Renal cortex interstitium (tissue), 15 donors: ENCODE measurements at places on chromosomes 1 and 21. TPM values are rescaled to one million over a fixed set of nuclear protein-coding genes. Genes with fewer than 3 reads are reported as not detected.
A peak's percentile ranks its signal among the peaks of the same experiment; 100 is the strongest.

Gene CD2
- 0.28 TPM for polyA plus RNA-seq

GRCh38 chr1:82161700-82162141, 361.0 kb downstream of the ADGRL2 start:
- peak; percentile 23 for DNase-seq

GRCh38 chr1:178385662-178386061, 111.1 kb downstream of the CLEC20A start:
- no peak for DNase-seq

- DNase-seq: no peak
These were observed 2.2 kb downstream of the PIGV start for GRCh38 chr1:26789931-26790330.

- no peak for DNase-seq
These were observed 10.3 kb downstream of the ACTRT2 start for GRCh38 chr1:3031401-3032221.

Gene PADI3
- polyA plus RNA-seq: 0.06 TPM

DNA sequence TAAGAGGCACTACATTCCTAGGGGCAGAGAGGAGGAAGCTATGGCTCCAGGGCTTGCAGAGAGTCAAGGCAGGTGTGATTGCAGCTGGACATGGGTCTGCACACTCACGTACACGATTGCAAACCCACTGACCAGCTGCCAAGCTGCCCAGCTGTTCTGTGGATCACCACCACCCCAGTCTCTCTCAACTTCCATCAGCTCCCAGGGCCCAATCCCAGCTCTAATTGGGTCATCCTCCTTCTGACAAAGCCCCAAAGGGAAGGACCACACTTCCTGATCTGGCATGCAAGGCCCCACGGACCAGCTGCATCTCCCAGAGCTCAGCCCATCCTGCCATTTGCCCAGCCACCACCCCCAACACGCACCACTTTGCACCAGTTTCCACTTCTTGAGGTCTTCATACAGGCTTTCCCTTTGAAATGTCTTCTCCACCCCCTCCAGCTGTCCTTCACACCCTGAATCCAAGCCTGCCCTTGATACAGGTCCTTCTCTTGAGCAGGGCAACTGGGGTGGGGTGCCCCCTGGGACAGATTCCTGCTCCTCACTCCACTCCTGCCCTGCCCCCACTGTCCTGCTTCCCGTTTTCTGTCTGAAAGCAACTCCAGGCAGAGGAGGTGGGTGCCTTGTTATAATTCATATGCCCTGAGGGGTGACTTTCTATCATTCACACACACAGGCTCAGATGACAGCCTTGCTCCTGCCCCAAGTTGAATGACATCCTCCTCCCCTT, 179.4 kb upstream of the EDN2 start:
- no peak for DNase-seq

- no peak for DNase-seq
These were observed 34.3 kb downstream of the DENND1B start for GRCh38 chr1:197740992-197741391.

GRCh38 chr1:174965362-174966007, 34.3 kb upstream of the CACYBP start:
- no peak for DNase-seq

DNA sequence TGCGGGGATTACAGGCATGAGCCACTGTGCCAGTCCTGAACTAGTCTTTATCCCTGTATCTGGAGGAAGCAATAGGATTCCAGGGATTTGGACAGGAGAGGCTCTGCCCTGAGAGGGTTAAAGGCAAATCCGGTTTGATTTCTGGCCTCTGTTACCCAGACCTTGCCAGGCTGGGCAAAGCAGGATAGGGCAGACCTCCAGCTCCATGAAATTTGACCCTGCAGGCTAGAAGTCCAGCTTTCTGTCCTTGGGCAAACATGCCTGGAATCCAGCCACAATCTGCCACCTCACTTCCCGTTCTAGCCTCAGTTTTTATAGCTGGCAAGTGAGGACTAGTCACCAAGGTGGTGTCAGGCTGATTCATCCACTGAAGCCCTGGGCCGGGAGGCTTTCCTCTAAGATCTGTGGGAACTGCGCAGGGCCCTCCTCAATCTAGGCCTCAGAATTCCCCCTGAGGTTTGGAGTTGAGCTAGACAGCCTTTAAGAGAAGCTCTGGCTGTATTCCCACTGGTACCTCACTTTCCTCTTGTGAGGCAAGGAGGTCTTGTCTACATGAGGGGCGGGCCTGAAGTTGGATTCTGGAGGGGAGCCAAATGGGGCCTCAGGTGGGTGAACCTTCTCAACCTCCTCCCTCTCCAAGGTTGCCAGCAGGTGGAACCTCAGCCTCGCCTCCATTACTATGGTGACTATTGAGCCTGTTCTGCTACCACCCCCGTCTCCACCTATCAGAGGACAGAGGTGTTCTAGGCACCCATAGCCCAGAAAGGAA, 7.0 kb upstream of the P3R3URF start:
- no peak for DNase-seq

DNA sequence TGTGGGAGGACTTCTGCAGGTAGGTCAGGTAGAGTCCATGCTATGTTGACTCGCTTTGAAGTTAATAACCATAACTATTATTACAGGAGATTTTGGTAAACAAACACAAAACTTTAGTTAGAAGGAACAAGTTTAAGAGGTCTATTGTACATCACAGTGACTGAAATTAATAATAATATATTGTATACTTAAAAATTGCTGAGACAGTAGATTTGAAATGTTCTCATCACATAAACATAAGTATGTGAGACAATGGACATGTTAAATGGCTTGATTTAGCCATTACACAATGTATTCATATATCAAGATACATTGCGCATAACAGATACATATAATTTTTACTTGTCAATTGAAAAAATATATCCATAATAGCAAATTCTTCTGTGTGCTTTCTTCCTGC, 91.4 kb upstream of the CD53 start:
- DNase-seq: no peak

Gene C1orf87
- polyA plus RNA-seq: 0.39 TPM

Gene KRTAP7-1
- polyA plus RNA-seq: not detected
